Fibroblast of the aortic adventitia (primary cell): ENCODE measurements at places on chromosomes 2 and 18. TPM values are rescaled to one million over a fixed set of nuclear protein-coding genes. Genes with fewer than 3 reads are reported as not detected.

DNA sequence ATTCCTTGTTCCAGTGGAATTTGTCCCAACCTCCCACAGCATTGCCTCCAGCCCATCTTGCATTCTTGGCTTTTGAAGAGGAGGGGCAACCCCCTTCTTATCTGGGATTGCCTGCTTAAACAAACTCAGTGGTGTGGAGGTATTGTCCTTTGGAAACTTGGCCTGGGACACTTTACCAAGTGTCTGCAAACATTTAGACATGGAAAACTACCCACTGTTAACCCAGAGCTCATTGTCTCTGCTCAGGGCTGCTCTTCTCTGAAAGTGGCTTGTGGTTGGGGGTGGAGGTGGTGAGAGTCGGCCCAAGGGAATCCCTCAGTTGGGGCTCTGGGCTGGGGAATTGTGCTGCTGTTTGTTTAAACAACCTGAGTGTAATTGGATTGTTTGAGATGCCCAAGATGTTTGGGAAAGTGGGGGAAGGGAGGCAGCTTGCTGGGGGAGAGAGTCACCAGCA, 178.3 kb upstream of the GATA6 start:
- peak; percentile 10 for DNase-seq

DNA sequence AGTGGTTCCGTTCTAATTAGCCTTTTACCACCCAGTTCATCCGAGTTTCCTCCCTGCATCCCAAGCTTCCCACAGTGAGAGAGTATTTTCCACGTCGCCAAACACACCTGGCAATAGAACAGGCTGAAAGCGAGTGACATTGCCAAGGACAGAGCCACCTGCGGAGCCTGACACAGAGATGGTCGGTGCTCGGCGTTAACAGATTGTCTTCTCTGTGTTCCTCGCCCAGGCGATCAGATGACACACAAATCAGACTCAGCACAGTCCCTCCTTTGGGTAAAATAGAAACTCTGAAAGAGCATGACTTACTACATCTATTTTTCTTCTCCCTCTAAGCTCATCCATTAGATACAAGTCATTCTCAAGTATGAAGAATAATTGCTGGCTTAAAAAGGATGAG, 107.7 kb downstream of the CD226 start:
- DNase-seq: no peak

- no peak for DNase-seq
Measured at GRCh38 chr2:158719403-158719802, 75.7 kb upstream of the DAPL1 start.

DNA sequence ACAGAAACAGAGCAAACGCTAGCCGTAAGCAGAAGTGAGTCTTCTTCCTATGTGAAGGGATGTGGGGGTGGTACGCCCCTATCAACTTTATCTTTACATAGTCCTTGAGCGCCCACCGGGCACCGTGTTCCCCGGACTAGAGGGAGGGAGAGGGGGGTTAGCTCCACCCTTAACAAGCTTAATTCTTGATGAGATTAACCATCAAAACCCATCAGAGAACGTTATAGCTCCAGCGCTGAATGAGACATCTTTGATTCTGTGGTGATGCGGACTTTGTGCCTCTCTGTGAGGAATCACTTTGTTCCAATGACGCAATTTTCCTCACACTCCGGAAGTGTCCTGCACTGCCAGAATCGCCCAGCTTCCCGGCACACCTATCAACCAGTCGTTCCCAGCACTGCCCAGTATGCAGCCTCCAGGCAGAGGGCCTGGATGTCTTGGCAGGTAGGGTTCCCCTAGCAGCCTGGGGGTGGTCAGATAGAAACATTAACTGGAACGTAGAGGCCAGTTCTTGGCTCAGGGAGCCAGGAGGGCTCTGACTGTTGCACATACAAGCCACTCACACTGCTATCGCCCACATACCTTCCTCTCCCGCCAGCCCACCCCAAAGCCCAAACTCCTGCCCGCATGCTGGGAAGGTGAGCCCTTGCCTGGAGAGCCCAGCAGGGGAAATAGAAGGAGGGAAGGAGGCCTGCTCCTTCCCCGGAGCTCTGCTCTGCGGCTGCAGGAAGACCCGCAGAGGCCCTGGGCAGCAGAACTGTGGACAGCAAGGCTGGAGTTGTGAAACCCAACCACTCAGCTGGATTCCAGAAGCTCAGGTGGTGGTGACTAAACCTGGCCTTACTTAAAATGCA, 1.9 kb upstream of the ODC1 start:
- no peak for DNase-seq

GRCh38 chr2:12005886-12006681, 259.7 kb downstream of the LPIN1 start:
- no peak for DNase-seq

- no peak for DNase-seq
Measured at GRCh38 chr2:73972846-73973245, 11.9 kb upstream of the TET3 start.

DNA sequence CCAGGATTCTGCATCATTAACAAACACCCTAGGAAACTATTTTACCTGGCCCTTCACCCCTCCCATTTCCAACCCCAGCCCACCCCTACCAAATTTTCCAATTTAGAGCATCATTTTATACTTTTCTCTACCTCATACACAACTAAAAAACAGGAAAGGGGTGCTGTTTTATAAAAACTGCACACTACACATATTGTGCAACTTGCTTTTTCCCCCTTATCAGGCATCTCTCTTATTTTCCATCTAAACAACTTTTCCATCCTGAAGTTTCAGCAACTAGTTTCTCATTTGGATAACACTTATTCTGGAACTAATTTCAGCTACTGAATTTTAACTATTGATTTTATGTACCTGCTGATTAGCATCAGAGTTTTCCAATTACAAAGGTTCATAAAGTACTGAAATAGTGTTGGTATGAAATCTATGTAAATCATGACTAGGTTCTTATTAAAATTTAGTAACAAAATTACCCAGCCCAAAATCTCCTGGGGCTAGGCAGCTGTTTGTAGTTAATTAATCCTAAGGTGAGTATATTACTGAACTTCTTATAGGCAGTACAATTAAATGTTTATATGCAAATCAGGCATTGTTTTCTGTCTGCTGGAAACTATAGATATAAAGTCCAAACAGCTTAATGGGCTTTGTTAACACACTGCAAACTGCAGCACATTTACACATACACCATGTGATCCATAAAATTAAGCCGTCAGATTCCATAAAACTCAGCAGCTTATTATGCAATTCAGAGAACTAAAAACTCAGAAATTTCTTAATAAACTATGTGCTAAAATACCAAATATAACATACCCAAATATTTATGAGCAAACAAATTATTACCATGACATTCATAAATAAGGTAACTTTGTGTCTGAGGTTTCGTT, 7.9 kb downstream of the SF3B1 start:
- no peak for DNase-seq

DNA sequence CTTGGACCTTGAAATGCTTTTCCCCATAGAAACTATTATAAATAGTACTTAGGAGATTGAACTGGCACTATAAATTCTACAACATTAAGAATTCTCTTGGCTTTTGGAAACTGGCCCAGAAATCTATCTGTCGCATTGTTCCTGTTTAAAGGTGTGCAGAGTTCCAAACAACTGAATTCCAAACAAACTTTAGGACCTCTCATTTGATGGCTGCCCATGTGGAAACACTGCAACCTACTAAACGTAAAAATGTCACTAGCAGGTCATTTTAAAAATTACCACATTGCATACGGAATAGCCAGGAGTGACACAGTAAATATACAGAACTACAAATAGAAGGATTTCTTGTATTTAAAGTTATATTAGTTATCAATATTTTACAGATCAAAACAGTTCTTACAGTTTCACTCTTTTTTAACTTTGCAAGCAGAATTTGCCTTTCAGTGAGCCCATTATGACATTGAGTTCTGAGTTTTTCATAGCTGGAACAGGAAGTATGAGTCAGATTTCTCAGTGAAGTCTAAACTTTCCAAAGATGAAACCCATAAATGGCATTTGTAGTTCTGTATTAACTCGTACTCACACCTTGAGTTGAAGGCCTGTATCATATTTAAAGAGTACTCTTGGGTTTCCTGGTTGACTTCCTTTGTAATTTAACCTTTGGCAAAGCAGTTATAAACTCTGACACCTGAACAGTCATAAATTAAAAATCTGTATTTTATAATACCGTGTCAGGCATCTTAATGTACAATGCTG, 142.3 kb upstream of the BOD1L2 start:
- peak; percentile 57 for DNase-seq

DNA sequence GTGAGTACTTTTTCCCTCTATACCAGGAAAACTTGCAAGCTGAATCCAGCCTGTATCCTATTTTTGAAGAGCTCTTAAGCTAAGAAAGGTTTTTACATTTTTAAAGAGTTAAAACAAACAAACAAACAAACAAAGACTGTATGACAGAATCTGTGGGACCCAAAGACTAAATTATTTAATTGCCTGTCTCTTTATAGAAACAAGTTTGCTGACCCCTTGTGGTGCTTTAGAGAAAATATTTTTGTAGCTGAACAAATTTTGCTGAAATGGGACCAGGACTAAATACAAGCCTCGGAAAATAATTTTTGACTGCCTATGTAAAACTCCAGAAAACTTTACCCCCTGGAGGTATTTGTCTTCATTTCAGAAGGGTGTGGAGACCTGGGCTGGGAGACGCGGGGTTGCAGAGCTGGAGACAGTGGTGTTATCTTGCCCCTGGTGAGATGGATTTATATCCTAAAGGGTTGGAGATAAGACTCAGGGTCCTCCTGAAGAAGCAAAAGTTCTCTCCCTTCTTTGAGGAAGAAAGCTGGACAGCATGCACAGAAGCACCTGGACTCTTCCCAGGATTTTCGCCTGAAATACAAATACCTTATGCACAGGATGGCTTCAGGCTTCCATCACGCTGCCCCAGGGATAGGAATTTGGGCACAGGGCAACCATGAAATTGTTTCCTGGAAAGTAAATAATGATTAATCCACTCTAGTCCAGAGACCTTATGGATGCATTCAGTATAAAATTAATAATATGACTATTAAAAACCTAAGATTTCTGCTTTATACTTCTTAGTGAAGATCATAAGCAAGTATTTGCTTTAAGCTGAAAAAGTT, 54.3 kb downstream of the TMX3 start:
- peak; percentile 80 for DNase-seq

- DNase-seq: no peak
Measured at GRCh38 chr2:162888652-162889051, 50.1 kb upstream of the KCNH7 start.

- no peak for DNase-seq
Measured at GRCh38 chr2:214220251-214220650, 190.6 kb upstream of the VWC2L start.

FBXO48 gene
- total RNA-seq: under 0.01 and 0.99 TPM in 2 replicates

DSEL gene
- 18.5 and 108 TPM in 2 replicates for total RNA-seq

HSPE1 gene
- 66.3 and 98.5 TPM in 2 replicates for total RNA-seq
